ENCODE measurements at places on chromosomes 6 and 20.

GRCh38 chr20:43919686-43920403, 5.2 kb downstream of the TOX2 start:
- no peak for DNase-seq

DNA sequence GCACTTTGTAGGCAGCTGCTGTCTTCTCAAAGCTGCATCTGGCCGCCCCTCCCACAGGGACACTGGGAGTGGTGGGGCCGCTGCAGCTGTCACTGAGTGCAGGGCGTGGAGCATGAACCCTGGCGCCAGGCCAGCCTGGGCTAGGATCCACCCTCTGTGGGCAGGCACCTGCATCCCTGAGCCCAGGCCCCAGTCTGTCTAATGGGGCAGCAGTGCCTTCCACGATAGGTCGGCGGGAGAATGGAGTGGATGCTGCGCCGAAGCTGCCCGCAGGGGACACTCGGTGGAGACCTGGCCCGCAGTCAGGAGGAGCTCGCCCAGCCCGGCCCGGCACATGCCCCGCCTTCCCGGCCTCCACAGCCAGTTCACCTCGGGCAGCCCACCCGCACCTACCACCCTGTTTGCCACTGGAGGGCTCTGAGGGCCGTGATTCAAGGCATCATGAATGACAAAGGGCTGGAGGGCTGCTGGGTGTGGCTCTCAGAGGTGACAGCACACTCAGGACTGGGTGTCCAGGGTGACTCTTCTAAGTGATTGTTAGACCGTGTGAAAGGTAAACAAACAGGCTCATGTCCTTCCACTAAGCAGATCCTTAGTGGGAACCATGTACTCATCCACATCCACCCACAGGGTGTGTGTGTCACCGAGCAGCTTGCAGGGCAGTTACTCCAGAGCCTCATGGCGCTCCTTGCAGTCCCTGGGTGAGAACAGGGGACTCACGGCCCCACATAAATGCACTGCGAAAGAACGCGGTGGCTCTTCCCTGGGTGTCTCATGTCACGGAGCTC, 133.9 kb downstream of the AGPAT4 start:
- DNase-seq = no peak

DNA sequence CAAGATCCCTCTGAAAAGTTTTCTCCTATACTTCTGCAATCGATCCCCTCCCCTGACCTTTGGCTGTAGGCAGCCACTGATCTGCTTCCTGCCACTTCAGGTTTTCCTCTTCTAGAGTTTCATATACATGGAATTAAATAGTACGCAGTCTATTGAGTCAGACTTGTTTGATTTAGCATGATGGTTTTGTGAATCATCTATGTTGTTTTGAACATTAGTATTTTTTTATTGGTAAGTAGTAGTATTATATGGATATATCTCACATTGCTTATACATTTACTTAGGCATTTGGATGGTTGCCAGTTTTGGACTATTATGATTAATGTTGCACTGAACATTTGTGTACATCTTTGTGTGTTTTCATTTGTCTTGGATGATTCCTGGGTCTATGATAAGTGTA, 518.0 kb downstream of the CD109 start:
- no peak for DNase-seq

GRCh38 chr6:119360262-119360915, 10.8 kb upstream of the MAN1A1 start:
- no peak for DNase-seq

DNA sequence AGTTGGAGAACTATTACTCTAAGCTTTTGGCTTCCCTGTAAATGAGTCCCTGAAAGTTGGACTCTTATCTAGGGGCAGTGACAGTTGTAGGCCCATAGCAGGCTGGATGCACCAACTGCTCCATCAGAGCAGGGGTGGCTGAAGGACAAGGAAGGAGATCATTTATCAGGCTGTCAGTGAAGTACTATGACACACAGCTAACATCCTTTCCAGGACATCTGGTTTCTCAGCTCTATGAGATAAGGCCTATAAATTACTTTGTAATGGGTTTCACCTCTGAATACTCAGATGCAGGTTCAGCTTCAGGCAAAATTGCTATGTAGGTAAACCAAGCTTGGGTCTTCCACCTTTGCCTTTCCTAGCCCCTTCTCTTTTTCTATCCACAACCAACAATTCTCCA, 468.5 kb downstream of the KIF16B start:
- no peak for DNase-seq

GRCh38 chr20:2402271-2402980, 21.7 kb downstream of the TGM6 start:
- DNase-seq = no peak

DNA sequence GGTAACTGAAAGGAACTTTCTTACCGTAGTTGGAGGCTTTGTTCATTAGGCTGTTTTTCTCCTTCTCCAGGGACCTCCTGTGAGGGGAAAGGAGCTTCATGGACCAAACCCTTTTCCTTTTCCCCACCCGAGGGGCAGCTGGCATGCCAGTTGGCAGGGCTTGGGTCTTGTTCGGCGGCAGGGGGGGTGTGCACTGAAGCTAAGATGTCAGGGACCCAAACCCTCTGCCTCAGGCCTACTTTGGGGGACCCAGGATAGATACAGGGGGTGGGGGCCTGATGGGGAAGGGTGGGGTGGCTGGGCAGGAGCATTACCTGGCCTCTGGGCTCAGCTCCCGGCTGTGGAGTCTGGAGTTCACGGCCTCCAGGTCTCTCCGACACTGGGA, 14.9 kb downstream of the CCDC167 start:
- no peak for DNase-seq

DNA sequence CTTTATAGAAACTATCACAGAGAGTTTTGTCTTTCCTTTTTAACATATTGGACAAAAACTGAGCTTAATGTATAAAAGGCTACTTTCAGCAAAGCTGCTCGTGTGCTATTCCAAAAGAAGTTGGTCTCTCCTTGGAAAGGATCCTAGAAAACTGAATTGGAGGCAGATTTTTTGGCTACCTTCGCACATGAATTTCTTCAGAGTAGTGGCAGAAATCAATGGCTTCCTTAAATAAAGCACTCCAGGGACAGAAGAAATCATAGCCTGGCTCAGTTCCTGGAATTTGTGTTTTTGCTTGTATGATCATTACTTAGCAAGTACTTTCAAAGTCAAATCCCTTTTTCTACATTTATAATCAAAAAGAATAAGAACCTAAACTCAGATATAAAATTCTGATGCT, 780.3 kb downstream of the PHF3 start:
- no peak for DNase-seq

GRCh38 chr6:64299176-64299575, 663.6 kb downstream of the PHF3 start:
- DNase-seq = no peak

GRCh38 chr6:13615792-13616120, 621 bp downstream of the NOL7 start:
- no peak for DNase-seq

DNA sequence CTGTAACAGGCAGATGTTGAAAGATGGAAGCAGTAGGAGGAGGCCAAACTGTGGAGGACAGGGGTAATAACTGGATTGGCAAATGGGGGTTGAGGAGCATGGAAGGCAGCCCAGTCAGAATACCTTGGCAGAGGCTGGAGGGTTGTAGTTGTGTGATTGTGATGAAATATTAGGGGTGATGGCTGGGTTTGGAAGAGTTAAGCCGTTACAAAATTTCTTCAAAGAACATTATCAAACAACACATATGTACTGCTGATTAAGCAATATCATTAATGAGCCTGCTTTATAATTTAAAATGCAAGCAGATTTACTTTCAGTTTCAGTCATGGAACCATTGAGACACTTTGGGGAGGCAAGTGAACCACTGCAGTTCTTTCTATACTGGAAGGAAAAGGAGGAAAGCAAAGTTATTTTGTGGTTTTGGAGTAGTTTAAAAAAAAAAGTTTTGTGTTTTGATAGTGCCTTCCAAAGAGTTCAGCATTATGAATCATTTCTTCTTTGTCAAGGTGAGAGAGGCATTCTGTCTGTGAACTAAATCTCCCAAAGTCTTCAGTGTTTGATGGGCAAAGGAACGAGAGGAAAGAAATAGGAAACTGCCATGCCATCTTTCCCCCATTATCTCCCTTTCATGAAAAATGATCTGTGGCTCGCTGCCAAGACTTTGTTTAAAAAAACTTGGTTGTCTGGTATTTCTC, 20.7 kb downstream of the FOXO3 start:
- DNase-seq = no peak

GRCh38 chr6:169639653-169640278, 62.1 kb downstream of the WDR27 start:
- no peak for DNase-seq

GRCh38 chr20:5881703-5882102, 68.6 kb downstream of the TRMT6 start:
- no peak for DNase-seq

DNA sequence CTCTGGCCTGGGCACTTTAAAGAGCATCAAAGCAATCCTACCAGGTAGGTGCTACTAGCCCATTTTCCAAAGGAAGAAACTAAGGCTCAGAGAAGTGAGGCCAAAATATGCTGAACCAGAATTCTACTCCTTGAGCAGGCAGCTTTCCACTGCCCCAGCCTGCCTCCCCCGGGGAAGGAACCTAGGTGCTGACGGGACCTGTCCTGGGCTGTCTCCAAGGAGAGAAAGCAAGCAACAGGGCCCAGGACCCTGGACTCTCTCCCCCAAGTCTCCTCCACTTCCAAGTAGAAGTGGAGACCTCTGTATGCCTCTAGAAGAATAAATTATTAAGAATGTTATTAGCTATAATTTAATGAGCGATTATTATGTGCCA, 159.5 kb downstream of the MRPL14 start:
- no peak for DNase-seq

GRCh38 chr6:33907227-33907626, 103.4 kb upstream of the MLN start:
- DNase-seq = no peak

- no peak for DNase-seq
Measured at GRCh38 chr6:170151804-170152123, 139.1 kb downstream of the DLL1 start.

DNA sequence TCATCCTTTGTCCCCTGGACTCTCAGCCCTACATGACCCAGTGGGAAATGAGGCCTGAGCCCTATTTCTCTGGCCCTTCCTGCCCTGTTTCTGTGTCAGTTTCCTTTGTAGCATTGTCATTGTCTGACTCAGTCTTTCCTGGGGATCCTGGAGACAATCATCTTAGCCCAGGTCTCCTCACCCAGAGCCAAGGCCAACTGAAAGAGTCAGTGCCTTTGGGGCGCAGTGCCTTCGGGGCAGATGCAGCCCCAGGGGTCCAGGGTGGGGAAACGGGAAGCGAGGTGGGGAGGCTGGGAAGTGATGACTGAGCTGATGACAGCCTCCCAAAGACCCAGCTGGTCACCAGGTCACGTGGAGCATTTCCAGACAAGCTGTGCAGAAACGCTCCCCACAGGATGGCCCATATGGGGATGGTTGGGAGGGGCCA, 93.3 kb upstream of the SULF2 start:
- DNase-seq = no peak

DNA sequence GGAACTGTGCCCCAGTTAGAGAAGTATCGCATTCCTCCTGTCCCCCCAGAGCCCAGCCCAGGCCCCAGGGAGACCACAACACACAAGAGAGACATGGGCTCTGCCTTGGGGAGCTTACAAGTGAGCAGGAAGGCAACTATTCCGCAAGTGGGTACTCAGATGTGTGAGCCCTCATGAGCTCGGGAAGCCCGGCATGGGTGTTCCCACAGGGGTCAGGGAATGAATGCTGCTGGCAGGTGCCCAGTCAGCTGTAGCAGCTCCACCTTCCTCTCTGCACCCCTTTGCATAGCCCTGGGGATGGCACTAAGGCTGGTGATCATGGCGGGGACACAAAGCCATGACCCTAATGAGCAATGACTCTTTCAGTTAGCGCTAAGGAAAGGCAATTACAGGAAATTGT, 194.1 kb downstream of the SYNDIG1 start:
- no peak for DNase-seq

- no peak for DNase-seq
Measured at GRCh38 chr6:3578981-3579380, 122.1 kb upstream of the SLC22A23 start.

DNA sequence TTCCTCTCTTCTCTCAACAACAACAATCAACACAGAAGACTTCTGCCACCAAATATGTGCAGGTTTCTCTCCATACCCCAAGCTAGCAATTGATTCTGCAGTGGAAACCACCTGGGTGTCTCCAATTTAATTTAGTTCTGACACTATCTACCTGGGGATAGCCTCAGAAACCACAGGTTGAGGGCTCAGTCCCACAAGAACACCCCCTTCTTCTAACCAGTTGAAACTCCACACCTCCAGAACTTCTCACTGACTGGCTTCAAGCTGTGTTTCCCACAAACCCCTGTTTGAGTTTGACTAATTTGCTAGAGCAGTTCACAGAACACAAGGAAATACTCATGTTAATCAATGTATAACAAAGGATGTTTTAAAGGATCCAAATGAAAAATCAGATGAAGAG, 52.5 kb upstream of the SPTLC3 start:
- no peak for DNase-seq

- no peak for DNase-seq
Measured at GRCh38 chr6:97405818-97406409, 122.9 kb upstream of the MMS22L start.

DNA sequence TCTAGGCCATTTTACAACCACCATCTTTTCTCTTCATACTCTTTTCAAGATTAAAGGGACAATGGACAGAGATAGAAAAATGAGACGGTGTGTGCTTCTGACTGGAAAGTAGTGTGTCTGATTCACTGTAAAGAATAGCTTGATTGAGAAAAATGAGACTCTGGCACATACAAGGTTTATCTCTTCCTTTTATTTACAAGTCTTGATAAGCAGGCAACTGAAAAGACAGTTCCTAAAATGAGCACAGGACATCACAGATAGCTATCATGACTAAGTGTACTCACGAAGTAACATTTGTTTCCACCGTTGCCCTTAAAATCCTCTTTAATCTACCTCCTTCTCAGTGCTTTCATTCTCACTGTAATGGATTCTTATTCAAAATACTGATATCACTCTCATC, 383.0 kb downstream of the TBC1D32 start:
- no peak for DNase-seq

DNA sequence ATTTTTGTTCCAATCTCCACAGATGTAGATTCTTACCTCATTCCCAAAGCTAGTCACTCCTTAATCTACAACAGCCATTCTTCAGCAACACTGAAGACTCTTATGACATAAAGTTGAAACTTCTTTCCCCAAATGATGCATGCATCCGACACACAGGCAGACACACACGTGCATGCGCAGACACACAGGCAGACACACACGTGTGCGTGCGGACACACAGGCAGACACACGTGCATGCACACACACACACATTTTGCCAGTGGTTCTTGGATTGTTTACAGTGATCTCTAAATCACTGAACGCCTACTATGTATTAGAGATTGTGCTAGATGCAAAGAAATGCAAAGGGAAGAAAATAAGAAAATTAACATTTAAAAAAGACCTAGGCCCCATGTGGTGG, 9.0 kb upstream of the TRPC4AP start:
- no peak for DNase-seq

DNA sequence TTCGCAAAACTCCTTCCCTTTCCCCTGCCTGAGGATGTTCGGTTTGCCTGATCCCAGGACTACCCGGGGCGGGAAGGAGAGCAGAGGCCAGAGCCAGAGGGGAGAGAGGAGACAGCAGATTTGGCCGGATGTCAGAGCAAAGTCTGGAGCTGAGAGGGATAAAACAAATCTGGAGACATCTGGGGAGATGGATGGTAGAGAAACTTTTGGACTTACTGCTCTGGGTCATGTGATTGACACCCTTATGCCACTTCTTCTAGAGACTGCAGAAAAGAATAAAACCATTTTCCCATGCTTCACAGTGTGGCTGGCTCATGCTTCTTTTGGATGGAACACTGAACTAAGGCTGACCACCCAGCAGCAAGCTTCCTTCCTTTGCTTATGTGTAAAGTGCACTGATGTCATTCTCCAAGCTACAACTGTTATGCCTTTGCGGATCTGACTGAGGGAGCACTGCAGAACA, 174.7 kb downstream of the FOXC1 start:
- no peak for DNase-seq

Data from activated CD8-positive, alpha-beta memory T cell treated with anti-CD3 and anti-CD28 coated beads for 48 hours (primary cell).